Fibroblast of the conjunctiva (primary cell): ENCODE measurements at places on chromosomes 4 and X.

DNA sequence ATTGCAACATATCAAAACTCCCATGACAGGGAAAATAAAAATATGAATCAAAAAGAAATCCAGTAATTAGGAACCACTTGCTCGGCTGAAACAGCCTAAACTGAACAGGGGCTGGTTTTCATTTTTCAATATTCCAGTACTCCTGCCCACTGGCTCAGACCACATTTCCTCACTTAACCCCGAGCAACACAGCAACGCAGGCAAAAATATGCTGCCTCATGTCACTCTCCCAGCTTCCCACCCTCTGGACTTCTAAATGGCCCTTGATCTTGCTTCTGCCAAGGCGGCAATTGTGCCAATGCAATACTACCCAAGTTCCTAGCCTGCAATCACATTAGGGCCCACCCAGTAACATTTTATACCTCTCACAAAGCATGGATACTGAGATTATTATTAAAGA lies 30.6 kb downstream of the USP46 start:
- DNase-seq, result no peak

GRCh38 chr4:86972997-86973396 lies 38.2 kb downstream of the AFF1 start:
- DNase-seq, result no peak

GRCh38 chr4:102624505-102624904 lies 123.3 kb downstream of the NFKB1 start:
- DNase-seq, result no peak

DNA sequence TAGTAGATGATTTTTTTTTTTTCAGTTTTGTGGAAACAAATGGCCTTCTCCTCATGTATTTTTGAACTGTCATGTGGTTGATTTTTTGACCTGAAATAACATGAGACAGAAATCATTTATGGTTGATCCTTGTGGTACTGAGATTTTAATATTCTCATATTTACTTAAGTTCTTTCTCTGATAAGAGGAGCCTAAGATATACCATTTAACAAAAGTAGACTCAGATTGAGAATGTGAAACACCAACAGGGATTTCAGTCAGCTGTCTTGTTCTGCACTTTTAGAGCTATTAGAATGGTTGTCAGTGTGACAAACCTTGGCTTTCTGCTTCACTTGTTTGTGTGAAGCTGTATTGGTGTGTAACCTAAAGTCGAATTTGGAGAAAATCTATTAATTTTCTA lies 575.7 kb downstream of the SPOCK3 start:
- DNase-seq, result no peak

- DNase-seq, result no peak
These were observed 6.9 kb downstream of the CXCL3 start for GRCh38 chr4:74031576-74031975.

- no peak for DNase-seq
These were observed 654 bp downstream of the ATOH1 start for GRCh38 chr4:93828995-93829819.

DNA sequence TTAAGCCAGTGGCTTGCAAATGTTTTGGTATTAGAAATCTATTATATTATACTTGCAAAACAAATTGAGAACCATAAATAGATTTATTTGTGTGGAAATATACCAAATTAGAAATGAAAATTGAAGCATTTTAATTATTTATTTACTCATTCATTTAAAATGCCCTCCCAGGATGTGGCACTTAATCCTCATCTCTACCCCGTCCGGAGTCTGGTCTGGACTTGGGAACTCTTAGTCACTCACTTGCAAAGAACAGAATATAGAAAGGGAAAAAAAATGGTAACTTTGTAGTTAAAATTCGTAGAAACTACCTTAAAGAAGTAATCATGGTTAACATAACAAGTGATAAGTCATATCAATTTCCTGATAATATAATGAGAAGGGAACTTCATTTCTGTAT lies 775.9 kb upstream of the INTU start:
- no peak for DNase-seq

GRCh38 chr4:4719436-4719835 lies 140.0 kb upstream of the MSX1 start:
- no peak for DNase-seq

DNA sequence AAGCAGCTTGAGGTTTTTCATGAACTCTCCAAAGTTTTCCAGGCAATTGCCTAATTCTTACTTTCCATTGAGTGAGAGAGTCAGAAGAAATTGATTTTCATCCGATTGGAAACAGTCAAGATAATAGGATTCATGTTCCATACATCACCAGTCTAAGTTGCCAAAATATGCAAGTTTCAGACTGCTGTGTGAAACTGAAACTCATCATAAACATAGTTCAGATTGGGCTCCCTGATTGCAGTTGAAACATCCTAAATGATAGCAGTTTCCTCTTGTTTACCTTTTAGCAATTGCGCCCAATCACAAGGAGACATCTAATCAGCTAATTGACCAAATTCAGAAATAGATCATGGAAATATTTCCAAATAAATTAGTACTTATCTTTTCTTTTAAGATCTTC lies 56.8 kb downstream of the SPANXN4 start:
- DNase-seq, result no peak

DNA sequence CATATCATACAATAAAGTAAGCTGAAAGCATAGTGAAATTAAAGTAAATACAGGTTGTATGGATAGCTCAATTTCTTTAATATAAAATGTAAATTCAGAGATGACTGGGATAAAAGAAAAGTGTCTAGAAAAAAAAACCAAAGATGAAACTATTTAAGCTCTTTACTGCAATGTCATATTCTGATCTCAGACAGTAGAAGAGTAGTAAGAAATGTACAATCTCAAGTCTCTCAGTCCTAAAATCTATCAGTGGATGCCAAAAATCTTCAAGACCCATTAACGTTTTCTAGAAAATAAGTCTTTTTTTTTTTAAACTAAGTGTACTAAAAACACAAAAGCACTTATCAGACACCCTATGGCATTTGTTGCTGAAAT lies 13.8 kb downstream of the MGARP start:
- DNase-seq, result no peak

DNA sequence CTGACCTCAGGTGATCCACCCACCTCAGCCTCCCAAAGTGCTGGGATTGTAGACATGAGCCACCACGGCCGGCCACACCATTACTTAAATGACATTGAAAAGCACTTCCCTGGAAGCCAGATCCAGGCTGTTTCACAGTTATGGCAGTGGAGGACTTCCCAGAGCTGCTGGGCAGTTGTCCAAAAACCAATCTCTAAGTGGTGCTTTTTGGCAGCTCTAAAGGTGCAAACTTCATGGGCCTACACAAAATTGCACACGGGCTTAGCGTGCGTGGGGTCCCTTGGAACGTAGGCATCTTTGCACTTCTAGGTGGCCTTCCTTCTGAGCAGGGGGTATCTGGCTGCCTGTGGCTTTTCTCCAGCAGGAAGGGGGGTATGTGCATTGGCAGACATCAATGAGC lies 172.3 kb downstream of the SHOX start:
- DNase-seq, result no peak

DNA sequence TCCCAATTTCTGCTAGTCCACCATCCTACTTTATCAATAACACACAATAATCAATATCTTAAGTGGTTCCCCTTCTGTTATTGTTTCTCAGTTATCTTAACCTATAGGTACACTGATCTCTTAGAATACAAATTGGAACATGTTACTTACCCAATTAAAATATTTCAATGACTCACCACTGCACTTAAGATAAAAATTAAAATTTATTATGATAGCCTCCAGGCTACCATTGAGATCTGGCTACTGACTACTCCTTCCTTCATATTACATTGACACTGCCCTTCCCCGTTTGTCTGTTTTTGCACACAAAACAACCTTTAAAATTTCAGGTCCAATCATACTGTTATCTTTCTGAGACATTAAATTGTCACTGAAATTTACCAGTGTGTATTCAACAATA lies 1074.7 kb downstream of the ADGRL3 start:
- DNase-seq, result no peak

DNA sequence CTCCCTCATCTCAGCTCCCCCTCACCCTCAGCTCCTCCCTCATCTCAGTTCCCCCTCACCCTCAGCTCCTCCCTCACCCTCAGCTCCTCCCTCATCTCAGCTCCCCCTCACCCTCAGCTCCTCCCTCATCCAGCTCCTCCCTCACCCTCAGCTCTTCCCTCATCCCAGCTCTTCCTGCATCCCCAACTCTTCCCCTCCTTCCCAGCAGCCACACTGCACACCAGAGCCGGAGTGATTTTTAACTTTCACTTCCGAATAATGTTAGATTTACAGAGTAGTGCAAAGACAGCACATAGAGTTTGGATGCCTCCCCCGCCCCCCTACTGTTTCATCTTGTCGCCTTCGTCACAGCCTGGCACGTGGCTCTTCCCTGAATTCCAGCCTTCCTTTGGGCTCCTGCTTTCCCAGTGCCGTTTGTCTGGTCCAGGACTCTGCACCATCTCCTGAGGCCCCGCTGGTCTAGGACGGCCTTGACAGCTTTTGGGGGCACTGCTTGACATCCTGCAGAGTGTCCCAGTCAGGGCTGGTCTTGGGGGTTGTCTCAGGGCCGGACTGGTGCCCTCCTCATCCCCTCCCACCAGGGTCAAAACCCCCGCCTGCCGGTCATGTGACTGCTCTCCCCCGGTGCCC lies 110.2 kb downstream of the FAM53A start:
- DNase-seq, result no peak

DNA sequence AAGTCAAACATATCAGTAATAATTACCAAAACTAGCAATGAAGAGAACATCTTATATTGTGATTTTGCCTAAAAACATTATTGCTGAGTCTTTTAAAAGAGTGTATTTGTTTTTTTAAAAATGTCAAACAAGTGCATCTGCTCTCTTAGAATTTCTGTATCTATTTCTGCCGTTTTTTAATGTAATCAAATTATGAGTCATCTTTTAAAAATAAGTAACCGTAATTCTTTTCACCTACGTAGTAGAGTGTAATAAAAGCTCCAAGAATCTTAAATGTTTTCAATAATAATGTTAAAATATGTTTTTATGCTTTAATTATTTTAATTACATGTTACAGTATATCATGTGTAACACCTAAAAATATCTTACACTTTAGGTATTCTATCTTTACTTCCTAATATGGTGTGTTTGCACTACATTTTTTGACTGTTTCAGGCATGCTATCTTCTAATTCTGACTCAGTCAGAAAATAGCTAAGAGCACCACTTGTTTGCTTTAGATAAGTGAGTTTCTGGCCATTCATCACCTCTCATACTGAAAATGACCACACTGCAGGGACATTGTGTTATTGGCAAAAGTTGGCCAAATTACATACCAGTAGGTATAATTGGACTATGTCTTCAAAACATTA lies 368.5 kb downstream of the PCDH7 start:
- DNase-seq, result no peak

- peak; percentile 54 for DNase-seq
These were observed 506.1 kb downstream of the RPA4 start for GRCh38 chrX:97389761-97390192.

DNA sequence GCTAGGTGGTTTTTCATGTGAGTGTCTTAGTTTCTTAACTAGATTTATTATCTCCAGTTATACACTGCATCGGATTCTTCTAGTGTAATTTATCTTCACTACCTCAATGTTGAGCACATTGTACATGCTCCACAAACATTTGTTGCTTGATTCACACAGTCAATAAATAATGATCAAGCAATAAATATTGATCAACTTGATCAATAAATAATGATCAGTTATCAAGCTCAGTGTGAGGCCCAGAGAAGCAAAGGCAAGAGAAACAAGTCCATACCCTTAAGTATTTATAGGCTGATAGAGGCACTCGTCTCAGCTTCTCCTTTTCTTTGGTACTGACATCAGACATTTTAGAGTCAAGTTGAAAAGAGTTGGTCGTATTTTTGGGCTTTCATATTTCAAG lies 5.1 kb upstream of the VBP1 start:
- DNase-seq, result no peak

DNA sequence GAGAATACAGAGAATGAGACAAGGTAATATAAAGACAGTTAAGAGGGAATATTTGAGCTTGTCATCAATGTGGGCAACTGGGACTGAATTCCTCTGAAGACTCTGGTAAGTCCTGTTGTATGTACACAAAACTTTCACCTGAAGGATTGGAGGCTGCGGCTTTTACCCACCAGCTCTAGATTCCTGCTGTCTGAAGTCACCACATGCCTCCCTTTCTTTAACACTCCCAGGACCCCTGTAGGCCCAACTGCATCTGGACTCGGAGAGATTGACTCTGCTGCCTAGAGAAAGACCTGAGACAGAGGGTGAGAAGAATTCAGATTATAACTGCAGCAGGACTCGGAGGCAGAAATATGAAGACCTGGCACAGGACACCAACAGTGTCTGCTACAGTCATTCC lies 1048.0 kb downstream of the PDHA2 start:
- no peak for DNase-seq

DNA sequence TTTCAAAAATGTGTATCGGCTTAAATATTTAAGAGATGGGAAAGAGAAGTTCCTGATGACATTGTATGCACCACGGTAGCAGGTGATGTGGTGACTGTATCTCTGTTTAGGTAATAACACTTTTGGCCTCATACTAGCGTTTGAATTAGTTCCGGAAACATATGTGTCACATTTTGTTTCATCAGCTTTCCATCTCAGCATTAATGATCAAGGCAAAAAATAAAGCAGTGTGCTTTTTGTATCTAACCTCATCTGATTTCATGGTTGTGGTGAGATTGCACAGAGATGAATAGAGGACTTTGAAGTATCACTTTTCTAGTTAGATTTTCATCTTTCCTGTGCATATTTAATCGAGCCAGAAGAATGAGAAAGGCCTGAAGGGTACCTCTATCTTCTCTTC lies 206.4 kb upstream of the SPRY1 start:
- DNase-seq, result no peak

- DNase-seq, result no peak
These were observed 40.1 kb downstream of the STIM2 start for GRCh38 chr4:26900765-26901164.

- DNase-seq, result no peak
These were observed 31.9 kb downstream of the SETD7 start for GRCh38 chr4:139524062-139524631.

DNA sequence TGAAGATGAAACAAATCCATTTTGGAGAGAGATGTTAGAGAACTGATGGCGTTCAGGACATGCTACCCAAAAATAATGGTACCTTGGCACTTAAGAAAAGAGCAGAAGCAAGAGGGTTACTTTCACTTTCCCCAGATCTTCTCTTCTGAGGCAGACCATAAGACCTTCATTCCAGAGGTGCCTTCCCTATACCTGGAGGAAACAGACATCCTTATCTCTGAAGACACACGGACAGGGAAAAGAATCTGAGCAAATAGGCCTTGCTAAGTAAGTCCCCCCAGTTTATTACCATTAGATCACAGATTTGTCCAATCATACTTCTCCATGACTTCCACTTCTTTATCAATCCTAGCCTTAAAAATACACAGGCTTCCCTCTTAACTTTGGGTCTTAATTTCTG lies 2.0 kb upstream of the FGF2 start:
- DNase-seq, result no peak
